ENCODE measurements at places on chromosomes 2 and 18.

DNA sequence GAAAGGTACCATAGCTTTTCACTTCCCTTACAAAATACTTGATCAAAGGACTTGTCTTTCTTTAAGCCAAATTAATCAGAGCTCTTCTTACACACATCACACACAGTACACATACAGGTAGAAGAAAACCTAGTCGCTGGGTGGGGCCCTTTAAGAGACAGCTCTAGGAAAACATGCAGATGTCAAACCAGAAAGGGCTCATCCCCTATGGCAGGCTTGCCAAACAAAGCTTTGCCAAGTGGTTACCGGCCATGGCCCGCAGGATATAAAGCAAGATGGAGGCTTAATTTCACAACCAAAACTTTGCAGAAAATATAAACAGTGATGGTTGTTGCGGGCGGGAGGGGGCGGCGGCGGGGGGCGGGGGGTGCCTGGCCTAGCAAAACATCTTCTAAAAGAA lies 2156.0 kb upstream of the PIK3C3 start:
- no peak for DNase-seq

GRCh38 chr2:33321236-33321771 lies 155.1 kb upstream of the RASGRP3 start:
- DNase-seq = no peak

GRCh38 chr18:52323802-52324201 lies 16.2 kb upstream of the DCC start:
- no peak for DNase-seq

DNA sequence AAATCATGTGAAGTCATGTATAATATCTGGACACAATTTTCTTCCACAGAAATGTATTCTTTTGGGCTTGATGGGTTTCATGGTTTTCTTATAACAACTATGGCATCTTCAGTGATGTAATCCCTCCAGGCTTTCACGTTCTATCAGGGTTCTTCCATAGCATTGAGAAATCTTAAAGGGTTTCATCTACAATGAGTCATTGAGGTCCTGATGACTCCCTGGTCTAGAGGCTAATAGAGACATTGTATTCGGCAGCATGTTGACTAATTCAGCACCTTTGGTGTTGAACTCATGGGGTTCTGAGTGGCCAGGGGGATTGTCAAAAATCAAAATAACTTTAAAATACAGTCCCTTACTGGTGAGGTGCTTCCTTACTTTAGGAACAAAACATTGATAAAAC lies 614.0 kb upstream of the CRIM1 start:
- DNase-seq = no peak

- DNase-seq = no peak
Observed at GRCh38 chr2:122651780-122652179, 896.3 kb downstream of the TSN start.

GRCh38 chr2:127644066-127645025 lies 1.6 kb upstream of the GPR17 start:
- no peak for DNase-seq

GRCh38 chr2:118227698-118228508 lies 139.6 kb downstream of the INSIG2 start:
- no peak for DNase-seq

GRCh38 chr2:226124548-226125011 lies 675.0 kb downstream of the IRS1 start:
- DNase-seq = no peak

GRCh38 chr2:151845884-151846283 lies 17.7 kb upstream of the ARL5A start:
- DNase-seq = no peak

DNA sequence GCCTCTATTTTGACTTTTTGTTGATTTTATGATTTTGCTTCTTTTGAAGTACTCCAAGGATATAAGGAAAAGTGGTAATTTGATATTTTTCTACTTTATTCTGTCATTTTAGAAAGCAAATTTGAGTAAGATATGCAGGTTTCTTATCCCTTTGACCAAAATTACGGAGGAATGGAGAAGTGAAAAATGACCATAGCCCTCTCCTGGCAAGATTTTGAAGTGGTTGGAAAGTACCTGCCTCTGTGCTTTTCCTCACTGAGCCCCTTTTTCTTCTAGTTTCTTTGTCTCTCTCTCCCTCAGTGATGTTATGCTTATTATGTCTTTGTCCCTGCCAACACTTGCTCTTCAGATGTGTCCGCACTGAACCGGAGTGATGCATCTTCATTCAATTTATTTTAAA lies 898.1 kb downstream of the EPHA4 start:
- DNase-seq = no peak

- DNase-seq = no peak
Observed at GRCh38 chr18:47970664-47971531, 40.4 kb upstream of the SMAD2 start.

- DNase-seq = no peak
Observed at GRCh38 chr2:100008956-100009355, 133.4 kb downstream of the AFF3 start.

- DNase-seq = no peak
Observed at GRCh38 chr2:138201286-138201685, 237.0 kb downstream of the HNMT start.

GRCh38 chr2:128607440-128607839 lies 288.8 kb upstream of the HS6ST1 start:
- DNase-seq = no peak

DNA sequence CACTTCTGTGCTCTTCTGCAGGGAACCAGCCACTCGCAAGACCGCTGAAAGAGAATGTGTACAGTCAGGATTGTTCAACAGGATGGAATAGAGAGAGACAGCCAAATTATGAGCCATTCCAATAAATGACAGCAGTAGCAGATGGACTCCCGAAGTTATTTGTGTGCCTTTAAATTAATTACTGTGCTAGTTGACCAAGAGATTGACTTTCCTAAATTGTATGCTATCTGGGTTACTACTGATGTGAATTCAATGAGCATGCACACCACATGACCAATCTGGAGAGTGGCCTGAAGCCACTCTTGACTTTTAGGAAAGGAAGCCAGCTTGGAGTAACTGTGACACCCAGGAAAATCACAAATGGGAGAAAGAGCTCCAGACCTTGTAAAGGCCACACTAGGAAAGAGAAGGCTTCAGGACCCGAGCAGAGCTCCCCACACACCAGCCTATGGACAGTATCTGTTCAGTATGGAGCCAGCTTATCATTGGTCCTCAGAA lies 52.8 kb downstream of the CHMP3 start:
- no peak for DNase-seq

GRCh38 chr2:188720811-188721605 lies 253.2 kb upstream of the COL3A1 start:
- DNase-seq = no peak

DNA sequence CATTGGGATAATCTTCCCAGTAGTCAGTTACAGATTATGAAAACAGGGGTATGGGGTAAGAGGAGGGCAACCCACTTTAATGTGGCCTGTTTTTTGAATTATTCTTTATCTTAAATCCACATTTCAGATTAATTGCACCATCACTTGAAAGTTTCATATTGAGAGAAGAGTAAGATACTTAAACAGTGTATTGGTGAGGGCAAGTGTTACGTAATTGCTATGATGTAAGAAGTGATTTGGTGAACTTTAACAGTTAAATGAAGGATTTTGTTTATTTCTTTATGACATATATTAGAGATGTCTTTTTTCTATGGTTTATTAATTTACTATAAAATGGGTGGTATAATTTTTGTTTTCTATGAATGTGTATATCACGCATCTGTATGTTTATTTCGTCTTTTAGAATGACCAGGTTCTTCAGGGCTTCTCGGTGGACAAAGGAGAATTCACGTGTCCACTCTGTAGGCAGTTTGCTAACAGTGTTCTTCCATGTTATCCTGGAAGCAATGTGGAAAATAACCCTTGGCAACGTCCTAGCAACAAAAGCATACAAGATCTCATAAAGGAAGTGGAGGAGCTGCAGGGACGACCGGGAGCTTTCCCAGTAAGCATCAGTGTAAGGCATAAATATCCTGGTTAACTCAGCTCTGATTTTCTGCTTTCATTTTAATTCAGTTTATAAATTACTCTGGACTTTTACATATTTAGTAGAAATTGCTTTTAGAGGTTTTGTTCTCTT lies 171.2 kb upstream of the MYO3B start:
- no peak for DNase-seq

DNA sequence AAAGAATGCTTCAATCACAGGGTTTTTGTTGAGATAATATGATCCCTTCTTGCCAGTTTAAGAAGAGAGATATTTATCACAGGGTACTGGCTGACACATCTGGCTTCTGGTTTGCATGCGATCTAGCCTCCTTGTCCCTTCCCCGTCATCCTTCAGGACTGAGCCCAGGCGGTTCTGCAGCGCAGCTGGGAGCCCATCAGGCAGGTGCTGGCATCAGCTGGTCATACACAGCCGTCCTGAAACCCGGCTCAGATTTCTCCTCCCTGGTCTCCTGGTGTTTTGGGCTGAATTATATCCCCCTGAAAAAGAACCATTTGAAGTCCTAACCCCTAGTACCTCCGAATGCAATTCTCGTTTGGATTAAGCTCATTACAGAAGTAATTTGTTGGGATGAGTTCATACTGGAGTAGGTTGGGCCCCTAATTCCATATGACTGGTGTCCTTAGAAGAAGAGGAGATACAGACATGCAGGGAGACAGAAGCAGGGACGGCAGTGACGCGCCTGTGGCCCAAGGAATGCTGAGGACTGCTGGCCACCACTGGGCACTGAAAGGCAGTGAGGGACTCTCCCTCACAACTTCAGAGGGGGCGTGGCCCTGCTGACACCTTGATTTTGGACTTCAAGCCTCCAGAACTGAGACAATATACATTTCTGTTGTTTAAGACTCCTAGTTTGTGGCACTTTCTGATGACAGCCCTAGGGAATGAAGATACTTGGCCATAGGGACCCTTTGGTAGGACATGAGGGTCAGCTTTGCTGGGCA lies 83.9 kb upstream of the ODC1 start:
- no peak for DNase-seq

- no peak for DNase-seq
Observed at GRCh38 chr2:2662847-2663356, 331.8 kb upstream of the MYT1L start.

DNA sequence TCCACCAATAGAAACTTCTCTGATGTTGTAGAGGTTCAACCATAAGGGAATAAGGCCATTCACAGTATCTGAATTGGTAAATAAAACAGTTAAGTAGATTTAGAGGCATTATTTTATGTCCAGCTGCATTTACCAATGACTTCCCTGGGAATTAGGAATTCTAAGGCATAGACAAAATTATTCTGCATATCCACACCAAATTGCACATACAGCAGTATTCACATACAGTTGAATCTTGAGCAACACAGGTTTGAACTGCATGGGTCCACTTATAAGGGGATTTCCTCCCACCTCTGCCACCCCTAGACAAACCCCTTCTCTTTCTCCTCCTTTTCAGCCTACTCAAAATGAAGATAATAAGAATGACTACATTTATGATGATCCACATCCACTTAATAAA lies 54.4 kb downstream of the COL5A2 start:
- no peak for DNase-seq

GRCh38 chr2:180540761-180541160 lies 439.6 kb upstream of the UBE2E3 start:
- no peak for DNase-seq

DNA sequence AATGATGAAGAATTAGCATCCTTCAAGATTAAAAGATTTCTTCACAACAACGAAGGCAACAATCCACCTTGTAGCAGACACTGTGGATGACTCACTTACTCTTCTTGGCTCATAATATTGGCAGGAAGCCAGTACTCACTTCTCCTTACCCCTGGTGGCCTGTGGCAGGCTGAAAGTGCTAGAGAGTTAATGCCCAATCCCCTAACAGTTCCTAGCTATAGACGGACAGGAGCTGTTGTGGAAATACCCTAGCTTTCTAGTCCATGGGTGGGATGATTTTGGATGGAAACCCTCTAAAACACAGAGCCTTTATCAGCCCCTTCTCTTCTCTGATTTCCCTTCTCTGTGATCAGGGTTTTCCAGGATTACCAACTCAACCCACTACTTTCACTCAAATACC lies 128.6 kb upstream of the NYAP2 start:
- DNase-seq = peak; percentile 22

- no peak for DNase-seq
Observed at GRCh38 chr2:74095632-74096031, 52.1 kb downstream of the BOLA3 start.

- no peak for DNase-seq
Observed at GRCh38 chr2:69975853-69976462, 14.5 kb upstream of the ASPRV1 start.

- DNase-seq = no peak
Observed at GRCh38 chr2:216538538-216538937, 39.9 kb downstream of the RPL37A start.

DNA sequence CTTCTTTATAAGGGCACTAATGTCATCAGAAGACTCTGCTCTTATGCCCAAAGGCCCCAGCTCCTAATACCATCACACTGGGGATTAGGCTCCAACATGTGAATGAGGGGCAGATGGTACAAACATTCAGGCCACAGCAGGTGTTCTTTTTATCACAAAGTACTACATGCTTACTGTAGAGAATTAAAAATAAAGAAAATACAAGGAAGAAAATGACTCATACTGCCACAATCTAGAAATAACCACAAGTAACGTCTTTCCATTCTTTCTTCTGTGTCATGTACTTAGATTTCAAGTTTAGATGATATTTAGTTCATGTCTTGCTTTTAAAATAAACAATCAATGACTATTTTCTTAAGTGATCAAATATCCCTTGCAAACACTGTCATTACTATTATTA lies 100.3 kb upstream of the NEDD4L start:
- peak; percentile 64 for DNase-seq

DNA sequence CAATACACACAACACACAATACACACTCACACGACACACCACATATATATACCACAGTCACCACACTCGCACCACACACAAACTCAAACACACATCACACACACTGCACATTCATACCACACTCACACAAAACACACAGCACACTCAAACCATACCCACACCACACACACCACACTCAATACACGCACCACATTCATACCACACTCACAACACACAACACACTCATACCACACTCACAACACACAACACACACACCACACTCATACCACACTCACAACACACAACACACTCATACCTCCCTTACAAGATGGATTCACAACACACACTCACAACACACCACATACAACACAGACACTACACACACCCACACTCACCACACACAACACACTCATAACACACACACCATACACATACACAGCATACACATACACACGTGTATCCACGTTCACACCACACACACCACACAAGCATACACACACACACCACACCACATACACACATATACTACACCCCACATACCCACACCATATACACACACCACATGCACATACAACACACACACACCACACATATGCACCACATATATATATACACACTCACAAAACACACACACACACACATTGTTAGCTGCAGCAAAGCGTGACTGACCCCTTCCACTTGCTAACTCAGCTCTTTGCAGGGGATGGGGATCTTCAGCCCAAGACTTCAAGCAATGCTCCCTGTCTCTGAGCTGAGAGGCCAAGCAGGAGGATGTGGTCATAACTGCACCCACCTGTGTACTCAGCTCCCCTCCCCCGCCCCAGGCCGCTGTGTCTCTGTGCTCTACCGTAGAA lies 59.0 kb downstream of the SDC1 start:
- DNase-seq = no peak

GRCh38 chr2:149767516-149767974 lies 180.0 kb upstream of the MMADHC start:
- no peak for DNase-seq
